ENCODE measurements at places on chromosomes 3 and 15. TPM values are rescaled to one million over a fixed set of nuclear protein-coding genes. Genes with fewer than 3 reads are reported as not detected.

- no peak for DNase-seq
Measured at GRCh38 chr3:127342735-127343134, 54.9 kb upstream of the PRR20G start.

GRCh38 chr3:116340680-116341216, 104.5 kb downstream of the LSAMP start:
- peak; percentile 52 for DNase-seq

- DNase-seq: peak; percentile 68
Measured at GRCh38 chr15:99450896-99451358, 114.9 kb upstream of the MEF2A start.

GRCh38 chr3:66713921-66714320, 213.1 kb upstream of the LRIG1 start:
- no peak for DNase-seq

DNA sequence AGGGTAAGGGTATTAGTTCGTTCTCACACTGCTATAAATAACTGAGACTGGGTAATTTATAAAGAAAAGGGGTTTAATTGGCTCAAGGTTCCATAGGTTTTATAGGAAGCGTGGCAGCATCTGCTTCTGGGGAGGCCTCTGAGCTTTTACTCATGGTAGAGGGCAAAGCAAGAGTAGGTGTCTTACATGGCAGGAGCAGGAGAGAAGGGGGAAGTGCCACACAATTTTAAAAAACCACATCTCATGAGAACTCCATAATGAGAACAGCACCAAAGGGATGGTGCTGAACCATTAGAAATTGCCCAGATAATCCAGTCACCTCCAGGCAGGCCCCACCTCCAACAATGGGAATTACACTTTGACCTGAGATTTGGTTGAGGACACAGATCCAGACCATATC, 12.2 kb downstream of the RNF111 start:
- no peak for DNase-seq

GRCh38 chr3:75395580-75396315, 268.4 kb upstream of the FRG2C start:
- no peak for DNase-seq

- DNase-seq: no peak
Measured at GRCh38 chr15:89374086-89374981, 39.7 kb upstream of the POLG start.

DNA sequence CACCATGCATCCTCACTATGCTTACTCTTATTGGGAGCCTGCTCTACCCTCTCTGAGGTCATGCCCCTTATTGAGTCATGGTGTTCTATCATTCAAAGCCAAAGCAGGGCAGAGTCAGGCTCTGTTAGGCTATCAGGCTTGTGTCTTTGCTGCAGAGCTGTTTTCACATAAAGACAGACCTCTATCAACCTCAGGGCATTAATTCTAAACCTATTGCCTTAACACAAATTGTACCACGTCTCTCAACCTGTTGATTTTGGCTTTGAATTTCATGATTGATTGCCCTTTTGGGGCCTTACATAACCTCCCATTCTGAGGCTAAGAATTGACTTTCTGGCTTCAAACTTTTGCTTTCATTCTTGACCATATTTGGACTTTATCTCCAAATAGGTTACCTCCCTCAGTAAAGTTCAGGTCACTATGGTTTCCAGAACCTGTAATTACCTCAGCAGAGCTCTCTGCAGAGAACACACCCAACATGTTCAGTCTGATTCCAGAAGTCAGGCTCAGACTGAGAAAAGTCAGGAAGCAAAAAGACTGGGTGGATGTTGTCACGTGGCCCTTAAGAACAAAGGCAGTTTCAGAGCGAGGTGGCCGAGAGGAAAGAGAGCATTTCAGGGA, 221.4 kb upstream of the NANOGP8 start:
- peak; percentile 50 for DNase-seq

DNA sequence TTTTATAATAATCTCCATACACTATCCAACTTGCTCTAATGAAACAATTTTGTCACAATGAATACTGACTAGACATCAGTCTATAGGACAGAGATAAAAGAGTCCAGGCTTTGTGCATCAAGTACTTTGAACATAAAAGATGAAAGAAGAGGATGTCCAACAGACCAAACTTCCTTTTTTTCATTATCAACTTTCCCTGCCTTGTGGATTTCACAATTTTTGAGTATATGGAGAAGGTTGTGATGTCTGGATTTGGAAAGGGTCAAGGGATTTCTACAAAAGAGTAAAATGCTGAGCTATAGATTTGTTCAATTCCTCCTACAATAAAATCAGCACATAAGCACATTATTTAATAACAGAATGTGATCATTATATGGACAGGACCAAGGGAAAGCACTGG, 25.7 kb downstream of the CD47 start:
- no peak for DNase-seq

GRCh38 chr3:158508481-158508880, 62.5 kb upstream of the MLF1 start:
- peak; percentile 13 for DNase-seq

- DNase-seq: no peak
Measured at GRCh38 chr3:75260-75659, 121.3 kb upstream of the CHL1 start.

GRCh38 chr3:163768048-163768447, 1310.2 kb downstream of the SI start:
- no peak for DNase-seq

MUC20 gene
- total RNA-seq: not detected

DNAH12 gene
- total RNA-seq: 0.06 TPM

- no peak for DNase-seq
Measured at GRCh38 chr15:91882858-91883586, 29.5 kb downstream of the SLCO3A1 start.

GRCh38 chr15:99645951-99646350, 80.2 kb downstream of the MEF2A start:
- DNase-seq: no peak

NRROS gene
- 2.5 TPM for total RNA-seq

DNA sequence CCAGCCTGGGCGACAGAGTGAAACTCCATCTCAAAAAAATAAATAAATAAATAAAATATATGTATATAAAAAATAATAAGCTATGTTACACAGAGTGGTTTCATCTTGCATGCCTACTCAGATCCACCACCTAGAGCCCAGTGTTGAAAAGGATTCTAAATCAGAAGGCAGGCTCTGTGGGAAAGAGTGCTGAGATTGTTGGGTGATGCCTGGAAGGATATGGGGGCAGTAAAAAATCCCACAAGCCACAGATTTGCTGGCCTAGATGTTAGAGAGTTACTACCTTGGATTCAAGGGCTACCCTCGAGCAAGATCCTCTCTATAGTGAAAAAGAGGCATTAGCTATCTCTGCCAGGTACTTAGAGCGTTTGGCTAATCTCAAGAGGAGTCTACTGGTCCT, 144.3 kb downstream of the STAC start:
- DNase-seq: no peak

DPPA2 gene
- total RNA-seq: 0.68 TPM

DNA sequence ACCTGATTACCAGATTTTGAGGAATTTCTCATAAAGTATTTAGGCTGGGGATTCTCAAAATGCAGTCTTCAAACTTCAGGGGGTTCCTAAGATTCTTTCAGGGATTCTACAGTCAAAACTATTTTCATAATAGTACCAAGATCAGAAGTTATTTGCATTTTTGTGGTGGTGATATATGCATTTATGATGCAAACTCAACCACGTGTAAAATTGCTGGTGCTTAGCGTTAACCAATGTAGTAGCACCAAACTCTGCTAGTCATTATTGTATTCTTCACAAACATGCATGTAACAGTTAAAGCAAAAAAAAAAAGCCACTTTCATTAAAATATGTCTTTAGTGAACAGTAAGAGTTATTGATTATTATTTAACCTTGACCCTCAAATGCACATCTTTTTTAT, 274.9 kb upstream of the DNAJC19 start:
- DNase-seq: no peak

GRCh38 chr3:100600181-100601042, 9.0 kb upstream of the ADGRG7 start:
- peak; percentile 53 for DNase-seq

MUC4 gene
- not detected for total RNA-seq

LARP6 gene
- total RNA-seq: 42.2 TPM

LRTM1 gene
- total RNA-seq: not detected

DNA sequence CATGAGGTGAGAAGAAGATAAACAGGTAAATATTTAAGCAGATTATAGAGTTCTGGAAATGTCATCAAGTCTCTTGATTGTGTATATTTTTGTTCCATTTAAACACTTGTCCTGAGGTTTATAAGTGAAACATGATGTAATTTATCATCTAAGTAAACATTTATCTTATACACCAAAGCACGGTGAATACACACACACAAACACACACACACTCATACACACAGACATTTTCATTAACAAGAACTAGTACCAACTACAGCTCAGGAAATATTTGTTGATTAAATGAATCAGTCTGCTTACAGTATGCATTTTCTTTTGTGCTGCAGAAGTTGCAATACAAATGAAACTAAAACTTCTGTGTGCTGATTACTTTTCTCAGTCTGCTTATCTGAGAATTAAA, 357.3 kb downstream of the ZBTB20 start:
- no peak for DNase-seq

DNA sequence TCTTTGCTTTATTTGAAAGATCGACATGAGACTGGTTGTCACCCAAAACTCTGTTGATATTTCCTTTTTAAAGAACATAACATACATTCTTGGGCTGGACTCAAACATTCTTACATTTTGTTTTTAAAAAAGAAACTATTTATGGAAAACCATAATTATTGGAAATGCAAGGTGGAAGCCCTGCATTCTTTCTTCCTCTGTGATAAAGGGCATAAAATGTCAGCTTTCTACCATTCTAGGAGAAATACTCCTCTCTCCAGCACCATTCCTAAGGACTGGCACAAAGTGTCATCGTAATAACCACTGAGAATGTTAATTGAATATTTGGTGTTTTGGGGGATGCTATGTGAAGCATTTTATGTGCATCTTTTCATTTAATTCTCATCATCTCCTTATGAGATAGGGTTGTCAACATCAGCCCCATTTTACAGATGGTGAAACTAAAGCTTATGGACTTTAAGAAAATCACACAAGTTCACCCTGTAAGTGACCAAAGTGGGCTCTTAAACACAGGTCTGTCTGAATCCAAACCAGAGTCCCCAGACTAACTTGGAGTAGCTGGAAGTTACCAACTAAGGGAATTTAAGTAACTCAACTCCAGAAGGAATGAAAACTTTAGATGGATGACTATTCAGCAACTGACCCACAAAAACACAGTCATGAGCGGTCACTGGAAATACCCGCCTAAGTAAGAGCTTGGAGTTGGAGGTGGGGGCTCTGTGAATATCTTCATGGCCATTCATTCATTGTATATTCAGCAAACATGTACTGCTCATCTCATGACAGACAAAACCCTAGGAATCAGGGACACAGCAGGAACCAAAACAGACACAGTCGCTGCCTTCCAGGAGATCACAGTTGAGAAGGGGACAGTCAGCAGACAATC, 45.9 kb upstream of the LMCD1 start:
- no peak for DNase-seq

DNA sequence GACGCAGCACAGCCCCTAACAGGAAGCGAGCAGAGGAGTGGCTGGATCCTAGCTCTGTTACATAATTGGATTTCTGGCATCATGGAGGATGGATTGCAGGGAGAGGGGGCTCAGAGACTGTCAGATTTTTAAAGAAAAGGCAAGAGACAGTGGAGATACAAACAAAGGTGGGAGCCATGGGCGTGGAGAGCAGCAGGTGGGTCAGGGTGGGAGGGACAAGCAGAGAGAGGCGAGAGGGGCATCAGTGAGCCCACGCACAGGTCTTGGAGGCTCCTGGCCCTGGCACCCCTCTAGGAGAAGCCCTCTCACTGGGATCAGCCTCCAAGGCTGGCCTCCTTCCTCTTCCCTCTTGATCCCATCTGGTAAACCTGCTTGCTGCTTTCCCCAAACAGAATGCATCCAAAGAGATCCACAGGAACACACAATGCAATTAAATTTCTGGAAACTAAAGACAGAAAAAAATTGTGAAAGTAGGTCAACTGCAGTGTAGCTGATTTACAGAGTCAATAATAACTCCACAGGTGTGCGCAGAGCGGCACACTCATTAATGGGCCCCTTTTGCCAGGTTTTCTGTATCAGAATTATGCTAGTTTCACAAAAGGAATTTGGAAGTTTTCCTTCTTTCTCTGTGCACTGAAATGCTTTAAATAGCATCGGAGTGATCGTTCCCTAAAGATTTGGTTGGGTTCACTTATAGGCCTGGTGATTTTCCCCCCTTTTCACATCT, 66.1 kb downstream of the LSM3 start:
- DNase-seq: no peak

PRR20G gene
- not detected for total RNA-seq

- no peak for DNase-seq
Measured at GRCh38 chr3:170038434-170039110, 777 bp downstream of the GPR160 start.

CHCHD6 gene
- total RNA-seq: 14.8 TPM

SERINC4 gene
- 0.11 TPM for total RNA-seq

DNA sequence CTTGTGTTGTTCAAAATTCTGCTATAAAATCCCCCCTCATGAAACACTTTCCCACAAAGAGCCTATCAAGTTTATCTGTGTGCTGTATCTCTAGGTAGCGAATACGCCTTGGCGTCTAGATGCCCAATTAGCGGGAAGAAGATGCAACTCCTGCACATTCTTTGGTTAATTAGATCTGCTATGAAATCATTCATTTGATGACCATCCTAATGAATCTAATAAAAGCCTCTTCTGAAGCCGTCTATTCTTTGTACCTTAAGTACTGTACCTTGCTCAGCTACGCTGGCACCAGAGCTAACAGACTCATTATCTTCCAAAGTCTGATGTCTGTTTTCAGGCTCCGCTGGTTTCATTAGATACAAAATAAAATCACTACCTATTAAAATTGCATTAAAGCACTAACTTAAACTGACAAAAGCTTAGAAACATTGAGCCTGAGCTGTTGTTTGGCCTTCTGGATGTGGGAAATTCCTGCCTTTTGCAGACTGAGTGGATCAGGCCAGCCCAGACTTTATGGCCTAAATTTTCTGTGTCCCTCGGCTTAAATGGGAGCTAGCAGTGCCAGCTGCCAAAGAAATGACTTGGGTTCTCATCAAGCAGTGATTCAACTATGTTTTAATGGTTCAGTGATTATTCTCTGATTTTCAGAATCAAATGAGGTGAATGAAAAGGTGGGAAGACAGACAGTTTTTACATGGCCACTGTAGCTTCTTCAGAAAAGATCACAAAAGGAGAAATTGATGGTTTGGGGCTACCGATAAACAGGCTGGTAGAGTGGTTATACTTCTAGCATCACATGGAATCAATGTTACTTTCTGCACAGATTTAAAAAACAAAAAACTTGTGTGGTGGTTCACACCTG, 28.4 kb upstream of the CHST2 start:
- no peak for DNase-seq

DNA sequence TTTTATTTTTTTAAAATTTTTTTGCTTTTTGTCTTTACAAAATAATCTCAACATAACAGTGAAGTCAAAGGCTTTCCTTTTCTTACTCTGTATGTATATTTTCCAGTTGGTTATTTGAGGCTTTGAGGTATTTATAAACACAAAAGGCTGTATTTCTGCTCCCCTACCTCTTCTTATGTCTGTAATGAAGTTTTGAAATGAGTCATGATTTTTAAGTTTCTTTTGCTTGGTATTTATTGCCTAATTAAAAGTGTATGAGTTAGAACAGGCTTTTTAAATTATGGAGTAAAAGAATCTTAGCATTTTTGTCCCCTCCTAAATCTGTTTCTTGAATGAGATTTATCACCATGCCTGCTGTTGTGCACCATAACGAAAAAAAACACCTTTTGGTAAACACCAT, 66.0 kb downstream of the DCUN1D1 start:
- no peak for DNase-seq

GRCh38 chr15:32683906-32684584, 33.8 kb upstream of the GREM1 start:
- peak; percentile 92 for DNase-seq

All from Daoy (cell line).